ENCODE measurements at places on chromosomes 5 and 9.

DNA sequence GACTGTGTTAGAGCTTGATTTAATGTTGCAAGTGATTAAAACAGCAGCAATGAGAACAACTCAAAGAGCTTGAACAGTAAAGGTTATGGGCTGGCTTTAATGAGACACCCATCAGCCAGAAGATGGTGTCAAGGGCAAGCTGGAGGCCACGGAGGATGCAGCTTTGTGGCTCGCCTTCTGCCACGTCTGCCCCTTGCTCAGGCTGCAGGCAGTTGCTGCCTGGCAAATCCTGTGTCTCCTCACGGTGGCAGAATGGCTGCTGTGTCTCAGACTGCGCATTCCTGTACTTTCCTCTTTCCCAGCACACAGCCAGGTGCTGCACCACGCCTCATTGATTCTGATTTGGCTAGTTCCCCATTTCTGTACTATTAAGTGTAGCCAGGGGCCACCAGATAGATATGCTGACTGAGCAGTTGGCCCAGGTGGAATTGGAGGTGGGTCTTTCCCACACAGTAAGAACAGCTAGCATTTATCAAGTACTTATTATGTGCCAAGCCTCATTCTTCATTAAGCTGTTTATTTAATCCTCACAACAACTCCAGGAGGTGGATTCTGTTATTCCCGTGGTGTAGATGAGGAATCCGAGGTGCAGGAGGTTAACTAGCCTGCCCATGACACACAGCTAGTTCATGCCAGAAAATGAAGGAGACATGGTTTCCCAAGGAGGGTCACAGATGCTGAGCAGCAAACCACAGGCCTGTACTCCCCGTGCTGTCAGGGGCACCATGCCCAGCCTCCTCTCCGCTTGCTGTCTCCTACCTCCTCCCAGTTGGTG, 3.5 kb downstream of the NXNL2 start:
- no peak for DNase-seq

- DNase-seq = no peak
These were observed 823.2 kb downstream of the TLE1 start for GRCh38 chr9:80866121-80866520.

DNA sequence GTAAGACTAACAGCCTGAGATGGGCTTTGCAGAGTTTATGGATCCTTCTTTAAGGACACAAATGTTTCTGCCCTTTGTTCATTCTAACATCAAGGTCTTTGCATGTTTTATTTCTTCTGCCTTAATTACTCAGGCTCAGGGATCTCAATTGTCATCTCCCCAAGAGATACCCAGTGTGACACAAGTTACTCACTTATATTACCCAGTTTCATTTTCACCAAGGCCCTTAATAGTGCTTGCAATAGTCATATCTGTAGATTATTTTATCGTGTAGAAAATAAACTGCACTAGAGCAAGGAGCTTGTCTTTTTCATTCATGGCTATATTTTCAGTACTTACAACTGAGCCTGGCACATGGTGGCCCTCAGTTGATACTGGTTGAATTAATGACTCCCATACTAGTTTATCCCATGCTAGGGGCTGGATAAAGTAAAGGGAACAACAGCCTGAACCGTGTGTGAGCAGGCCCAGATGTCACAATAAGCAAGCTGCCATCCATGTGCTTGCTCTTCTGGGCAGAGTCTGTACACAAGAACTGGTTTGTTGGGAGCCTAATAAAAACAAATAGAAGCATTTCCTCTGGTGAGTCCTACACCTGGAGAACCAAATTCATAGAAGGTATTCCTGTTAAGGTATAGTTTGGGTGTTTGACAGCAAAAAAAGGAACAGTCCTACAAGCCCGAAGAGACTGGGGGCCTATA, 112.5 kb upstream of the CD180 start:
- DNase-seq = no peak

GRCh38 chr5:58477760-58478376, 13.4 kb upstream of the GAPT start:
- peak; percentile 11 for DNase-seq

GRCh38 chr9:115204904-115205453, 87.0 kb upstream of the TNC start:
- no peak for DNase-seq

All from NCI-H524 (cell line).